Aorta (tissue), 5 donors: ENCODE measurements at places on chromosomes 3 and 15.

- DNase-seq = peak; percentile 87
These were observed 458 bp downstream of the MCF2L2 start for GRCh38 chr3:183427876-183428446.

GRCh38 chr3:106703524-106703923 lies 673.7 kb upstream of the CCDC54 start:
- DNase-seq = no peak

- DNase-seq = no peak
These were observed 637 bp upstream of the CCNDBP1 start for GRCh38 chr15:43184407-43185124.

- DNase-seq = no peak
These were observed 60.2 kb upstream of the SLC4A7 start for GRCh38 chr3:27544372-27544865.

DNA sequence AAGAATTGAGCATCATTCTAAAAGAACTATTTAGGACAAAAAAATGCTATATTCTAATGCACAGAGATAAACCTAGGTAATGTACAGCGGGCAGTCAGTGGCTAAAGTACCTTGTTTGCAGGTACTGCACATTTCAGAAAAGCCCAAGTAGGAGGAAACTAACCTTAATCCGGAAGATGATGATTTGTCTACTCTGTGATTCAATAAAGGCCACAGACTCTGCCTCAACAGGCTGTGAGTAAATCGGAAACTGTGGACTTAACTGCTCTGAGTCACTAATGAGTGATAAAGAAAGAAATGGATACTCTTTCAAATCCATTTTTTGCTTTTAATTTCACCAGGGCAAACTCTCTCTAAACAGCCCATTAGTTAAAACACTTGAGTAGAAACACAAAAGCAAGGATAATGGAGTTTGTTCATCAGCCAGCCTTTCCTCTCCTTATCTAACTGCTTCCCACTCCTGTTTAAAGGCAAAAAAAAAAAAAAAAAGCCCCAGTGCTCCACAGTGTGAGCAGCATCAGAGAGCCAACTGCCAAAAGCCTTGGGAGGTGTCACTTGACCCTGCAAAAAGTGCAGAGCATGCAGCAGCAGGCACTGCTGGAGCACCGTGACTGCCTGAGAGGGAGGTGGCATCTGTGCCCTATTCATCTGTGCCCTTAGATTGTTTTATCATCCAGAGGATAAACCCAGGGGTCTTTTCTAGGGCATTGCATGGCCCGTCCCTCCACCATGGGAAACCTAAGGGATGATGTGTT lies 187.7 kb downstream of the SATB1 start:
- no peak for DNase-seq

DNA sequence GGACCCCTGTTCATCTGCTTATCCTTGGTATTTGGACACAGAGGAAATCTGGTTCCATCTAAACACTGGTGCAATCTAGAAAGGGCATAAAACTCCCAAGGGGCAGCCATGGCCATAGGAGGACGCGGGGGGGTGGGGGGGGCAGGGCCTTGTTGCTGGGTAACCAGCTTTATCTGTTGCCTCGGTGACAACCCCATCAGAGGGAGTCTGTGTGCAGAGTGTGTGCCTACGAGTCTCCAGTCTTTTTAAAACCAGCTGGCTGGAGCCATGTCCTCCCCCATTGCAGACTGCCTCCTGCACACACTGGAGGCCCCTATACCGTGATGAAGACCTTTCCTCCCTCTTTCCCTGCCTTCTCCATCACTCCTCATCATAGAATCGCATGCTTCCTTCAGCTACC lies 26.4 kb upstream of the CORO2B start:
- DNase-seq = no peak

DNA sequence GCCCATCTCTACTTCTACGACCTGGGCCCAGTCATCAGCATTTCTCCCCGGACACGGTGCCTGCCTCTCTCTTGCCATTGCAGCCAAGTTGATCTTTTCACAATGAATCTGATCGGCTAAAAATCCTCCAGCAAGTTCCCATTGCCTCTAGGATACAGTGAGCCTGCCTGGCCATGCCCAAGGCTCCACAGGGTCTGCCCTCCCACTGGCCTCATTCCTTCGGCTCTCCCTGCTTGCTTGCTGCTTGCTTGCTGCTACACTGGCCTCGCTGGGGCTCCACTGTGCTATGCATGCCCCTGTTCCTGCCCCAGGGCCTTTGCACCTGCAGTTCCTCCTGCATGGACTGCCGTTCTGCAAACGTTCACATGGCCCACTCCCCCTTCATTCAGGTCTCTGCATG lies 2.0 kb downstream of the ABTB1 start:
- peak; percentile 61 for DNase-seq

- DNase-seq = no peak
These were observed 30.8 kb downstream of the MDFIC2 start for GRCh38 chr3:70281663-70282062.

- DNase-seq = no peak
These were observed 835 bp upstream of the TTLL3 start for GRCh38 chr3:9809239-9809614.

- DNase-seq = peak; percentile 57
These were observed 5.3 kb downstream of the P2RY12 start for GRCh38 chr3:151379083-151379734.

GRCh38 chr15:99657996-99658395 lies 75.2 kb downstream of the LYSMD4 start:
- no peak for DNase-seq

GRCh38 chr3:69856965-69857705 lies 117.9 kb downstream of the MITF start:
- DNase-seq = no peak

DNA sequence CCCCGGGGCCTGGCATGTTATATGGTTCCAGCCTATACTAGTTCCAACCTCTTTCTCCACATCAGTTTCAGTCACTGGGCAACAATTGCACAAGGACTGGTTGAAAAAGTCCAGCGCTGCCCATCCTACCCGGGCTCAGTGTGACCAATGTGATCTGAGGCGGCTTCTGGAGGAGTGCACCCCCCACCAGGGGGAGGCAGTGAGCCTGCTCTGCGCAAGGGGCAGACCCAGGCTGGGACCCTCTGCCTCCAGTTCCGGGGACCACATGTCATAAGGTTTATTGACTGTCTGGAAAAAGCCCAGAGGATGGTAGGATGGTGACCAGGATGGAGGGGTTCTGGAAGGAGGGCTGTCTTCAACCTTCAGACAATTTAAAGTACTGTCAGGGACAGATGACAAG lies 25.6 kb upstream of the NR2E3 start:
- no peak for DNase-seq

DNA sequence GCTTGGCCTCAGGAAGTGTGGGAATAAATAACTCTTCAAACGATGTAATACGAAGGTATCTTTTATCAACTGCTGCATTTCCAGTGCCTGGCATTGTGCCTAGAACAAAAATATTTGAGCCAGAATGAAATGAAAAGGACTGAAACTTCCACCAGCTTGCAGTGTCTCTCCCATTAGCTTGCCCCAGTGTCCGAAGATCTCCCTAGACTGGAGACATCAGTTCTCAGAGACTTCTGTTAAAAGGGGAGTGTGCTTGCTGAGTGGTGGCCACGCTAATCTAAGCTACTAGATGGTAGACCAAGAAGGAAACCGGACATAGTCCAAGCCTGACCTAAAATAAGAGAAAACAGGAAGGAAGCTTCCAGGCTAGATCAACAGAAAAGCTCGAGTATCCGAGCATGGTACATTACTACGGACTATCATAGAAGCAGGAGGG lies 28.6 kb downstream of the KCNAB1 start:
- DNase-seq = no peak

- no peak for DNase-seq
These were observed 28.7 kb upstream of the TMEM45A start for GRCh38 chr3:100463646-100464155.

- no peak for DNase-seq
These were observed 10.2 kb downstream of the SNRK start for GRCh38 chr3:43296565-43296964.

GRCh38 chr15:45048794-45049631 lies 26.0 kb downstream of the SORD start:
- DNase-seq = no peak

- no peak for DNase-seq
These were observed 11.2 kb downstream of the VGLL4 start for GRCh38 chr3:11632564-11632963.

GRCh38 chr3:76482510-76482909 lies 557.4 kb upstream of the ROBO2 start:
- DNase-seq = no peak

DNA sequence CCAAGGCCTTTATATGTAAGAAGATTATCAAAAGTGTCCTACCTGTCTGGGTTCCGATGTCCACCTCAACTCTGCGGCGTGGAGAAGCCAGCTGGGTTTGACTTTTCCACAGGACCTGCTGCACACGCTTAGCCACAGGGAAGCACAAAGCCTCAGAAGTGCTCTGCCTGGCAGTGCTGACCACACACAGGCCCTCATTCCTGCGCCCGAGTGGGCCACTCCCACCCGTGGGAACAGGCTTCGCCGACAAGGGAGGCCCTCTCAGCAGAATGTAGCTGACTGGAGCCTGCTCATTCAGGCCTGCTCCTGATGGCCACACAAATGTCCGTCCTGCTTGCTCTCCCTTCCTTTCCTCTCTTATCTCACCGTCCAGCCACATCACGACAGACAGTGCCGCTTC lies 221.4 kb upstream of the LRRN1 start:
- DNase-seq = no peak

DNA sequence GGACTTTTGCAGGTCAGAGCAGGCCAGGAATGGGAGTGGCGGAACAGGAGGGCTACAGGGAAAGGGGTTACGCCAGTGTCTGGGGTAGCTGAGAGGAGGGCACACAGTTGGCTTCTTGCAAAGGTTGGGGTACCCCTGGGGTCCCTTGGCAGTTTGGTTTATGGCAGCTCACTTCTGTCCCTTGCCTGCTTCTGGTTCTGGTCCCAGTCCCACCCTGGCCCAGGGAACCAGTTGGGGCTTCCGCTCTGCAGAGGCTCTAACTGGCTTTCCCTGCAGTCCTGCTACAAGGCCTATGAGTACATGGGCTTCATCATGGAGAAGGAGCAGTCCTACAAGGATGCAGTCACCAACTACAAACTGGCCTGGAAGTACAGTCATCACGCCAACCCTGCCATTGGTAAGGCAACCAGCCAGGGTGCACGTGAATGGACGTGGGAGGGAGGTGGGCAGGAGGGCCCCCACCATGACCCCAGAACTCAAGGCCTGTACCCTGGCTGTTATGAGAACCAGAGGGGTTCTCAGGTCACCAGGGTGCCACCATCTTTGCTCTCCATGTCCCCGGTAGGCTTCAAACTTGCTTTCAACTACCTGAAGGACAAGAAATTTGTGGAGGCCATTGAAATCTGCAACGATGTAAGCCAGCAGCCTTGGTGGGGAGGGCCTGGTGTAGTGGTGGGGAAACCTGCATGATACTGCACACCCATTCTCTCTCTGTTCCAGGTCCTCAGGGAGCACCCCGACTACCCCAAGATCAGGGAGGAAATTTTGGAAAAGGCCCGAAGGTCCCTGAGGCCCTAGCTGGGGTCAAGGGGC lies 15.2 kb downstream of the CSRNP1 start:
- DNase-seq = no peak

DNA sequence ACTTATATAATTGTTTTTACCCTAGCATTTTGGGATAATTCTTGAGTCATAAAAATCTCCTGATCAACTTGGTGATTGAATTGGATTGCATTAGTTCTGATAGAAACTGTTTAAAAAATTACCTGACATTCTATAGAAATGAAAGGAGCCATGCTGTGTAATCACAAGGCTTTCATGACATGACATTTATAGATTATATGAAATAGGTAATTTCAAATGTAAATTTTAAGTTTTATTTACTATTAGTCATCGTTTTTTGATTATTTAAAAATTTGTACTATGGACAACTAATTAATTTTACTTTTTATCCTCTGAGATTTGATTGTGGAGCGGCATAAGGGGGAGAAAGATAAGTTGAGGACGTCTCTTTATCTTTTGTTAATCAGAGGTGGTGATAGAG lies 12.3 kb upstream of the CHD2 start:
- no peak for DNase-seq

DNA sequence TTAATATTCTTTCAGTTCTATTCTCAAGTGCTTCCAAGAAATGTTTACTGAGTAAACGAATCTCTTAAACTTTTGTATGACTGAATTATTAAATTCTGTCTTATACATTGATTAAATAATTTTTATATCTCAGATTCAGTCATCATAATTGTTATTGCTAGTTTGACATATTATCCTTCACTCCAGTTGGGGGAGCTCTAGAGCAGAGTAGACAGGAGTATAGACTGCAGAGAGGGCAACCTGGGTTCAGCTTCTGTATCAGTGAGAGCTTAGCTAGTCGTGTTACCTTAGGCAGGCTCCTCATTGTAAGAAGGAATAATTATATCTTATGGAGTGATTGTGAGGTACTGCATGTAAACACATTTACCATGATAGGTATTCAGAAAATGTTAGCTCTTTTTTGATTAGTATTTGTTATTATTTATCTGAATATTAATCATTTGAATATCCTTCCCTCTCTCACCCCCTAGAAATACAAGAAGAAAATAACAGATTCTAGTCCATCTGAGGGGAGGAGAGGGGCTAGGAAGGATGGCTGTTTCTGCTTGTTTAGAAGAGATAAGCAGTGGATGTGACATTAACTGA lies 31.0 kb upstream of the ZCWPW2 start:
- no peak for DNase-seq

DNA sequence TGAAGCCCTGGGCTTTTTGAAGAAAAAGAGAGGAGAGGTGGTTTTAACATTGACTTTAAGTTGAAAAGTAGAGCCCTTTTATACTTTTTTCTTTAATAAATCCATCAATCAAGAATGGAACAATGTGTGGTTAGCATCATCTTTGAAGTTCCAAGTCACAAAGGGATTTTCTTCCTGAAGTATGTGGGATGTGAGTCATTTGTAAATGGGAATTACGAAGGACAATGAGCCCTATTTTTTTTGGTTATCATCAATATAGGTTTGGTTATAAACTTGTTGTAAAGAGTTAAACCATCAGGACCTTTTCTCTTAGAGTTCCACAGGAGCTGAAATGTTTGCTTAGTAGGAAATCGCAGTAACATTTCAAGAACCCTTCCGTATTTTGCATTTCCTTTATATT lies 38.3 kb downstream of the PIK3CA start:
- no peak for DNase-seq

GRCh38 chr3:168865022-168865551 lies 769.4 kb upstream of the GOLIM4 start:
- DNase-seq = no peak

DNA sequence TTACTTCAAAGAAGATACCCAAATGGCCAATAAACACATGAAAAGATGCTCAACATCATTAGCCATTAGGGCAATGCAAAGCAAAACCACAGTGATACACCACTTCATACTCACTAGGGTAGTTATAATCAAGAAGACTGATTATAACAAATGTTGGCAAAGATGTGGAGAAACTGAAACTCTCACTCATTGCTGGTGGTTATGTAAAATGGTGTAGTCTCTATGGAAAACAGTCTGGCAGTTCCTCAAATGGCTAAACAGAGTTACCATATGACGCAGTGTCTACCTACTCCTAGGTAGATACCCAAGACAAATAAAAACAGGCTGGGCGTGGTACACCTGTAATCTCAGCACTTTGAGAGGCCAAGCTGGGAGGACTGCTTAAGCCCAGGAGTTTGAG lies 3.5 kb upstream of the ZFAND6 start:
- no peak for DNase-seq

- DNase-seq = peak; percentile 96
These were observed 11.4 kb upstream of the CSPG4 start for GRCh38 chr15:75723847-75724660.

GRCh38 chr3:158569794-158570193 lies 1.2 kb upstream of the MLF1 start:
- no peak for DNase-seq

- DNase-seq = no peak
These were observed 573.3 kb downstream of the EPHB1 start for GRCh38 chr3:135368316-135368715.

- DNase-seq = no peak
These were observed 61.0 kb downstream of the POLR2M start for GRCh38 chr15:57767481-57767880.
